SK-MEL-5 (cell line): ENCODE measurements at places on chromosomes 7 and 10. TPM values are rescaled to one million over a fixed set of nuclear protein-coding genes. Genes with fewer than 3 reads are reported as not detected.

DNA sequence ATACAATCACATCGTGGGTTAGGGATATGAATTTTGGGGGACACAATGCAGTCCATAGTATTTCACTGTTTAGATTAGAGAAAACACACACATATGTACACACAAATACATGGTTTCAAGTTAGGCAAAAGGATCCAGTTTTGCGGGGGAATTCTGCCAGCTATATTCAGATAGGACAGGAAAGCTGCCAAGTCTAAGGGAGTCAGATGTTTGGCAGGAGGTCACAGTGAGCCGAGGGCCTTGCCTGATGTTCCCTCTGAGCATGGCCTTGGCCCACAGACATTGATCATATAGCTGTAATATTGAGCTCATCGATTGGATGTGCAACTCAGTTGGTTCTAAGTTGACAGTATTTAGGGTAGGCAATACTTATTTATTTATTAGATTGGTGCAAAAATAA, 122.8 kb downstream of the ADRA2A start:
- no peak for DNase-seq

GRCh38 chr10:61902445-61903220, 1.1 kb downstream of the ARID5B start:
- DNase-seq = peak; percentile 58

DNA sequence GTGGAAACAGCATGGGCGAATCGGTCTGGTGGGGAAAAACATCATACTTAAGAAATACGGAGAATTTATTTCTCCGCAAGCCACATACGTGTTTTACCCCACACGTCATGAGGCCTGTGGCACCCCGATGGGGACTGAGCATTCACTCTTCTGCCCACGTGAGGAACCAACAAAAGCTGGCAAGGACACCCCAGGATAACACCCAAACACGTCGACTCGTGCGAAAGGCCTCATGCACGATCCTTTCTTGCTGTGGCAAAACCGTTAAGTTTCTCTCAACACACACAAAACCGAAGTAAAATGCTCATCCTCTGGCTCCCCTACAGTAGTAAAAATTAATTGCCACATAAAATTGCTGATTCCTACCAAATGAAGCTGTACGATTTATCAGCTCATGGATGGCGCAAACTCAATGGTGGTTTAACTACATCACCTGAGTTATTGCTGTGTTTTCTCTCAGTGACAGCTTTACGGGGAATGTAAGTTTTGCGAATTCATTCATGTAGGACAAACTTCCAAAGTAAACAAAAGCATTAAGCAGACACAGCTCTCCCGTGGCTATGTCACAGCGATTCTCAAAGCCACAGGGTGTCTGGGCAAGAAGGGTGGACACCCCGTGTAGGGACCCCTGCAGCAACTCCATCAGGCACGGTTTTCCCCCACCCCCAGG, 97.0 kb downstream of the CTBP2 start:
- no peak for DNase-seq

GRCh38 chr10:35462491-35462934, 126.2 kb downstream of the CCNY start:
- no peak for DNase-seq

DNA sequence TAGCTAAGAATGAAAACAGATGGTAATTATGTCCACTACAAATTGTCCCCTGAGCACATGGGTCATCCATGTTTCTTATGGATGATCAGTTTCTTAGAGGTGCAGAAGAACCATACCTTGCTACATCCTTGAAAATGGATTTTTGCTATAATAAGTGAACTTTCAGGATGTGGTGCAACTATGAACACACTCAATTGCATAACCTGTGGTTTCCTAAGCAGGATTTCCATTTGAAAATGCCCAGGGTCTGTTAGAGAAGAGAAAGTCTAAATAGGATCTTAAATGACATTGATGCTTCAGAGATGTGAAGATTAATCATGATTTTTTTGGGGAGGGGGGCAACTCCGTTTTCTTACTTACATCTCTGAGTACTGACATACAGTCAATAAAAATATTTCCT, 39.6 kb upstream of the CACNB2 start:
- no peak for DNase-seq

DNA sequence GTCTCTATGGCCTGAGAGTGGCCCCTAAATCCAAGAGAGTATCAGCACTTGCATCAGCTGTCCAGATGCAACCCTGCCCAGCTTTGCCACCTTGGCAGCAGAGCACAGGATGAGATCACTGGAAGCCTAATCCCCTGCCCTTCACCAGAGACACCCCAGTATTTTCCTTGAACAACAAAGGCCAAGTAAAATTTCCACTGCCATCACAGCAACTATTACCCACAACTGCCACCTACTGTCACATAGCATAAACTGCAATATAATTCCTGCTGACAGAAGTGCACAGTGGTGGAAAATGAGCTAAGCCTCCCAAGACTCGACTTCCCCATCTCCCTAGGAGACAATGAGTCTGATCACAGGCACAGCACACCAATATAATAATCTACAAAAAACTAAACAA, 462.8 kb upstream of the ZWINT start:
- DNase-seq = peak; percentile 26

RNF32 gene
- total RNA-seq = 0.55 TPM in 1 of 2 replicates, not detected in the other

SPDYE18 gene
- total RNA-seq = 0.18 TPM in 1 of 2 replicates, not detected in the other
